ENCODE measurements at places on chromosomes 5 and 9.

GRCh38 chr9:131645078-131645776 lies 94.6 kb downstream of the RAPGEF1 start:
- DNase-seq: no peak

GRCh38 chr5:89847743-89848142 lies 561.8 kb downstream of the CETN3 start:
- peak; percentile 4 for DNase-seq

- no peak for DNase-seq
Measured at GRCh38 chr5:179051784-179052183, 8.4 kb upstream of the ZNF354C start.

DNA sequence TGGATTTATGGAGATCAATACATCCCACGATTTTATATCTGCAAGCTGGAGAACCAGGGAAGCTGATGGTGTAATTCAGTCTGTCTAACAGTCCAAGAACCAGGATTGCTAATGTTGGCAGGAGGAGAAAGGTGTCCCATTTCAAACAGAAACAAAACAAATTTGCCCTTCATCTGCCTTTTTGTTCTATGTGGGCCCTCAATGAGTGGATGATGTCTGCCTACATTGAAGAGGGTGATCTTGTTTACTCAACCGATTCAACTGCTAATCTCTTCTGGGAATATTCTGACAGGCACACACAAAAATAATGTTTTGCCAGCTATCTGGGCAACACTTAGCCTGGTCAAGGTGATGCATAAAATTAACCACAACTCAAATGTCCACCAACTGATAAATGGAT lies 65.1 kb upstream of the IL33 start:
- DNase-seq: no peak

- peak; percentile 64 for DNase-seq
Measured at GRCh38 chr5:7876867-7877266, 7.9 kb downstream of the MTRR start.

DNA sequence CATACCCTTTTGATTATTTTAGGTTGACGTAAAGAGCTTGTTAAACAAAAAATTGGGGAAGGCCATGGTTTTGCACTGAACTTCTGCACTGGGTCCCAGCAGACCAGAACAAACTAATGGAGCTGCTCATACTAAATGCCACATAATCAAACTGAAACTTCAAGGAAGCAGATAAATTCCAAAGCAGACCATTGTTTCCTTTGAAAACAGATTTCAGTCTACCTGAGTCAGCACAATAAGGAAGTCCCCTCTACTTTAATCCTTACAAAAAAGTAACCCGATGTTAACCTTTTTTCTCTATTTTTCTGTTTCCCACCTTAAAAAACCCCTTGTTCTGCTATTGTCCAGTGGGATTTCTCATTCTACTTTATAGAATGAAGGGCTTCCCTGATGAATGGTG lies 39.2 kb downstream of the WDR36 start:
- no peak for DNase-seq

DNA sequence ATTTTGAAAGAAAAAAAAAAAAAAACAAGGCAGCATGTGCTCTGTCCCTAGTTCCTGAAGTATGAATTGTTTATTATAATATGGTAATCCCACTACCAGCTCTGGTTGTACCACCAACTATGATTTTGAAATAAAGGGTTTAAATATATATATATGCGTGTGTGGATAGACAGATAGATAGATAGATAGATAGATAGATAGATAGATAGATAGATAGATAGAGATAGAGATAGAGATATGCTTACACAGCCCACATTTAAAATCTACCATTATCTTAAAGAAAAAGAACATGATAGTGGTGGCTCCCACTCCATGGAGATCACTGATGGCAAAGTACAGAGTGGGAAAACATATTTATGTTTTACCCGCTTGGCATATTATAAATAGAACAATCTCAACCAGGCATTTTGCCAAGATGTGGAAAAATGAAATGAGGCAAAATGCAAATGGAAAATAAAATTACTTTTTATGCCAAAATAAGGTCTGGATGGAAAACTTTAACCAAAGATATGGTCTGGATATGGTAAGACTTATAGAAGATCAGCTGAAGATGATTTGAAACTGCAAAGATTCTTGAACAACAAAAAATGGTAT lies 170.0 kb downstream of the ARL15 start:
- no peak for DNase-seq

DNA sequence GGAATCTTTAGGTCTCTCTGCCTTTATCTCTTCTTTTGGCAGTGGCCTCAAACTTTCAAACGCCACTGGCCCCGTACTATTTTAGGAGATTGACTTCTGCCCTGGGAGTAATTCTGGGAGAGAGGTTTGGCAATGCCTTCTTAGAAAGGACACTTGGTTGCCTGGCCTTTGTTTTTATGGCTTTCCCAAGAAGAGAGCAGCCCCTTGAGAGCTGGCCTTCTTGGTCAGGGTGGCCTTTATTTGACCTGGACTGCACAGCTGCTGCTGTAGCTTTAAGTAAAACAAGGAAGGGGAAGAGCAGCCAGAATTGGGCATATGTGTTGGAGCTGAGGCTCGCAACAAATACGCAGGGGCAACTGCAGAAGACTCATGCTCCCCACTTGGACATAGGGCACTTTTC lies 60.8 kb downstream of the PTPN3 start:
- DNase-seq: no peak

DNA sequence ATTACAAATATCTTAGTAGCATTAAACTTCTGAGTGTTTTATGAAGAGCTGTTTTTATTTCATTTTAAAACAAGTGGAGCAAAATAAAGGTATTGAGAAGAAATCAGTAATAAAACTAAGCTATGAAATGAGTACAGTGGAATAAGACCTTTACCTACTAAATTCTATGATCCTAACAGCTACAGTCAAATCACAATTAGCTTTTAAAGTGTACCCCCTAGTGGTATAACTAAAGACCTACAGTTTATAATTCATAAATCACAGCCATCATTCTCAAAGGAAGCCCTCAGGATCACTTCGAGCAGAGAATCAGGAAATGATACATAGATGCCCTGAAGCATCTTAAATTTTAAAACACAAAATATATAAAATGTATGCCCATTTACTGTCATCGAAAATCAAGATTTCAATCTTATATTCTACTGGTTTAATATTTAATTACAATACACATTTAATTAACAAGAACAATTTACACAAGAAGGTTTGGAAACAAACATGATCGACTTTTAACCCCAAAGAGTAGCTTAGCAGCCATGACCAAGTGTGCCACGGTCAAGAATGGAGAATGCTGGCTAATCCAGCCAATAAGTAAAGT lies 12.3 kb downstream of the CCNH start:
- DNase-seq: peak; percentile 44

DNA sequence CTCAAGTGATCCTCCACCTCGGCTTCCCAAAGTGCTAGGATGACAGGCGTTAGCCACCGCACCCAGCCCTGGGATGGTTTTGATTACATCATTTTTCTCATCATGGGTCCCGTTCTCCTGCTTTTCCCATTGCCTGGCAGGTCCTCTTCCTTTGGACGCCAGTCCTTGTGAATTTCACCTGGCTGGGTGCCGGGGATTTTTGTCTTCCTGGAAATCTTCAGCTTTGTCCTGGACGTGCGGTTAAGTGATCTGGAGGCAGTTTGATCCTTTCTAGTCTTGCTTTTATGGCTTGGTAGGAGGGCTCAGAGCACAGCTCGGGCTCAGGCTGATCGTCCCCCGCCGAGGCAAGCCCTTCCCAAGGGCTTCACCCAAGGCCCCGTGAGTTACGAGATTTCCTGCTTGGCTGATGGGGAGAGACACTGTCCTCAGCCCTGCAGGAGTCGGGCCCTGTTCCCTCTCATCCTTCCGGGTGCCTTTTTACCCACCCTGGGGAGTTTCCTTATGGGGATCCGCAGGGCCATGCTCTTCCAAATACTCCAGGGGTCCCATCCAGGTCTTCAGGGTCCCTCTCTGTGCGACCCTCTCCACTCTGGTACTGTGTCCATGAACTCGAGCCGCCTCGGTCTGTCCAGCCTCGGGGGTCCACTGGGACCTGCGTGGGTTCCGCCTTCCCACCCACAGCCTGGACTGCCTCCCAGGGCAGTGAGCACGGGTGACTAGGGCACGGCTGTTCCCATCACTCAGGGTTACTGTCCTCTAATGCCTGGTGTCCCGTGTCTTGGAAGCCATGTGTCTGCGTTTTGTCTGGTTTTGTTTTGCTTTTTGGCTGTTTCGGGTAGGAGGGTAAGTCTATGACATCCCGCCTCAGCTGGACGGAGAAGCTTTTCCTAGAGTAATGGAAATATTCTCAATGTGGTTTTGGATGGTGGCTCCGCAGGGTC lies 22.3 kb upstream of the EGFL7 start:
- no peak for DNase-seq

DNA sequence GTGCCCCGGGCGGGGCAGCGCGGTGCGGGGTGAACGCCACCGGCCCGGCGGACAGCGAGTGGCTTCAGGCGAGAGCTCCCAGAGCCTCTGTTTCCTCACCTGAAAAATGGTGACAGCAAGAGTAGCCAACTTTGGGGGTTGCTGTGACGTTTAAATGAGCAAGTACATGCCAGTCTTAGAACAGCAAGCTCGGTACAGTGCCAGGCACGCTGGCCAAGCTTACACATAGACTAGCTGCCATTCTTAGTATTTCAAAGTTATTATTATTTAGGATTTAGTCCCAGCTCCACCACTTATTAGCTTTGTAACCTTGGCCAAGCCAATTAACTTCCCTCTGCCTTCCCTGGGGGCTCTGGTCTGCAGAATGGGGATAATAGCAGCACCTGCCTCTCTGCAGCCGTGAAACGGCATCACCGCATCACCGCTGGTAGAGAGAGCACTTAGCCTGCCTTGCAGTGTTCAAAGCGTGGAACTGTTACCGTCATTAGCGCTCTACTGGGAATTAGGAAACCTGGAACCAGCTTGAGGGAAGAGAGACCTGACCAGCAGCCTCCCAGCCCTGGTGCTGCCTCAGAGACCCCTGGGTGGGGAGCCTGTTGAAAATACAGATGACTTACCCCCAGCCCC lies at the start of gene C9orf50:
Gene C9orf50 (minus strand): TSS at position 433 of the 627 bp plus-strand sequence. CDS start 527 bp downstream, outside the sequence.
- no peak for DNase-seq

- DNase-seq: peak; percentile 84
Measured at GRCh38 chr9:88197016-88197415, 58.7 kb upstream of the SPATA31C2 start.

DNA sequence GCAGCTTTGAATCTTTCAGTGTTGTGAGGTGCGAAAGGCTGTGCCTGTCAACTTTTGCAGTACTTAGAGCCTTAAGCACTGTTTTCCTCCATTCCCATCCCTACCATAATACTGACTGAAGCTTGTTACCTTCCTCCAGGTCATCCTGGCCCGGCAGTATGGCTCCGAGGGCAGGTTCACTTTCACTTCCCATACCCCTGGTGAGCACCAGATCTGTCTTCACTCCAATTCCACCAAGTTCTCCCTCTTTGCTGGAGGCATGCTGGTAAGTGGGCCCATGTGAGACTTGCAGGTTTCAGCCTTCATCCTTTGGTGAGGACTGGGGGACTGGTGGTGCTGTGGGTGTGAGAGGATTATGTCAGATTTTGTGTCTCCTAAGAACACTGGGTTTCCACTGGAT lies 1.5 kb downstream of the TMED9 start:
- no peak for DNase-seq

GRCh38 chr5:152007653-152008335 lies 83.1 kb upstream of the GLRA1 start:
- no peak for DNase-seq

GRCh38 chr5:98779264-98779877 lies 5.9 kb downstream of the RGMB start:
- no peak for DNase-seq

All from fibroblast of skin of right quadriceps (primary cell).